ENCODE measurements at places on chromosomes 13 and 19.

GRCh38 chr19:5479958-5480357, 24.7 kb downstream of the ZNRF4 start:
- DNase-seq = no peak

DNA sequence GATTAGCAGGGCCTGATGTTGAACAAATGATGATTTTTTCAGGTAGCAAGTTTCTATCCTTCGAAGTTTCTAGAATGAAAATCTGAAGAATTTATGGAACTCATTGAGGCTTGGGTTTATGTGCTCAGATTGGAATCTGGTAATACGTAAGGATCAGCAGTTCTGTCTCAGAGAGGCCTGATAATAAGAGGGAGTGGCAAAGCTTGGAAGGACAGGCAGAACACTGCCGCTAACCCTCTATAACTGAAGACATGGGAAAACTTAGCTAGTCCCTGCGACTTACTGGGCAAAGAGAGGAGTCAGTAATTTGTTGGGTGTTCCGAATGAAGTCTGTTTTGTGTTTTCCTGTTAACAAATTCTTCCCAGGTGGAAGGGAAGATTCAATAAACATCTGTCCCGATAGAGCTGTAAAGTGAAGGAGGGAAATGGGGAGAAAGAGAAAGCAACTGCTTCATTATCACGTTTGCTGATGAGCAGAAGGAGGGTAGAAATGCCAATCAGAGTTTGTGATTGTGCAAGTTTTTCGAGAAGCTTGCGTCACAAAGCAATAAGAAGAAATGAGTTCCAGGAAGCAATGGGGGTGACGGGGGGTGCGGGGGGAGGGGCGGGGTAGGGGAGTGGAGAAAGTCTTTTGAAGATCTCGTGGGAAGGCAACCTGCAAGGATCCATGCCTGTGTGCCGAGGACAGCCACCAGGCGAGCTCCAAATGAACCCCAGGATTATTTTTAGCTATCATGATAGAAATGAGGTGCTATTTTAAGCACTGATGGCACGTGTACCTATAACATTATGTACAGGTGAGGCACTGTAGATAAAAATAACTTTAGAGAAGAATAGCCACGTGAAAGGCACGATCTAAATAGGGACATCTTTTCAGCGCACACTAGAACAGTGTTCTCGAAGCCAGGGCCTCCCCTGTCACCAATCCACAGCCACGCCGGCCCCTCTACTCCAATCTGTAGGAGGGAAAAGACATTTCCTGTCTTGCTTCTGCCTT, 224.1 kb downstream of the FGF9 start:
- DNase-seq = no peak

GRCh38 chr19:48779636-48780035, 24.3 kb downstream of the FGF21 start:
- no peak for DNase-seq

DNA sequence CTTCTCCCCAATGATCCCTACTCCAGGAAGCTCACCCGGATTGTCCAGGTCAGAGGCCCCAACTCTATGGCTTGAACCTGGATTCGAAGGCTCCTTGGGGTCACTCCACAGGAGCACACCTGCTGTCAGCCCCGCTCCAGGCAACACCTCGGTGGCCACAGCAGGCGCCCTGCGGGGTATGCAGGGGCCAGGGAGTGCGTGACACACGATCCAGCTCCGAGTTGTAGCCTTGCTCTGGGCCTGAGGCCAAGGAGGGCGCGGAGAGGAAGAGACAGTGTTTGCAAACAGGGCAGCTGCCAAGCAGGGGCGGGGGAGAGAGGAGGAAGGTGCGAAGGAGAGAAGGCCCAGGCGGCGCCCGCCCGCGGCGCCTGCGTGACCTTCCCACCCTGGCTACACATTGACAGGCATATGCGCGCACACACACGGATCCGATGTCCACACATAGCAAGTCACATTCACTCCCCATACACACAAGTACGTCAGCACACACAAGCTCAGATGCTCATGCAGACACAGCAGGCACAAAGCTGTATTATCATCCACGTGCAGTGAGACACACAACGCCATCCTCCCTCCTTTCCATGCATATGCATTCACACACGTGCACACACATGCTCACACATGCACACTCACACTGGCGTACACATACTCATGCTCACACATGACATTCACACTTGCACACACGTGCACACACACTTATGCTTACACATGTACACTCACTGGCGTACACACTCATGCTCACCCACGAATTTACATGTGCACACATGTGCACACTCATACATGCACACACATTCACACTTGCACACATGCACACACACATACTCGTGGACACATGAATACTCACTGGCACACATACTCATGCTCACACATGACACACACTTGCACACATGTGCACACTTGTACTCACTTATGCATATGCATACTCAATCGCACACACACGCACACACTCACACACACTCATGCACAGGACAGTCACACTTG, 10.4 kb downstream of the SBK2 start:
- no peak for DNase-seq

GRCh38 chr13:46571909-46572595, 19.1 kb downstream of the LRCH1 start:
- DNase-seq = no peak

- no peak for DNase-seq
These were observed 2.7 kb upstream of the HPN start for GRCh38 chr19:35038623-35039512.

DNA sequence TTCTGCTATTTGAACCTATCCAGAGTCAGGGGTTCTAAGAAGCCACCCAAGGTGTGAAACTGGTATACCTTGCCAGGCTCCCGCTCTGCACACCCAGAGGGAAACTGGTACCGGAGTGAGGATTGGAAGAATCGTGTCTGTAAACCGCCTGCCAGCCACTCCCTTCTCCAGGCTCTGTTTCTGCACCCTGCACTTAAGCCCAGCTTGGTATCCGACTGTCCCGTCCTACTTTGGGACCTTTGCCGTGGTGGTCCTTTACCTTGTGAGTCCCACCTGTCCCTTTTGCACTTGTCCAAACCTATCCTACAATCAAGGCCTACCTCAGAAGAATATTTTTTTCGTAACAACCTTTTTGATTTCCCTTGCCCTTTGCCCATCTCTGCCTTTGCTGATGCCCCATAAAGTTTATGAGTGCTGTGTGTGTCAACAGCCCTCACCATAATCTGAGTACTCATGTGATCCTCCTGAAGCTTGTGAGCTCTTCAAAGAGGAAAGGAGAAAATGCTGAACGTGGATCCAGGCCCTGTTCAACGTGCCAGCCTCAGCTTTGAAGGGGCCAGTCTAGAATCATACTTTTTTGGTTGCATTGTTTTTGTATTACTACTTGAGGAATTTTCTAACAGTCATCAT, 44.7 kb downstream of the GARRE1 start:
- DNase-seq = no peak

DNA sequence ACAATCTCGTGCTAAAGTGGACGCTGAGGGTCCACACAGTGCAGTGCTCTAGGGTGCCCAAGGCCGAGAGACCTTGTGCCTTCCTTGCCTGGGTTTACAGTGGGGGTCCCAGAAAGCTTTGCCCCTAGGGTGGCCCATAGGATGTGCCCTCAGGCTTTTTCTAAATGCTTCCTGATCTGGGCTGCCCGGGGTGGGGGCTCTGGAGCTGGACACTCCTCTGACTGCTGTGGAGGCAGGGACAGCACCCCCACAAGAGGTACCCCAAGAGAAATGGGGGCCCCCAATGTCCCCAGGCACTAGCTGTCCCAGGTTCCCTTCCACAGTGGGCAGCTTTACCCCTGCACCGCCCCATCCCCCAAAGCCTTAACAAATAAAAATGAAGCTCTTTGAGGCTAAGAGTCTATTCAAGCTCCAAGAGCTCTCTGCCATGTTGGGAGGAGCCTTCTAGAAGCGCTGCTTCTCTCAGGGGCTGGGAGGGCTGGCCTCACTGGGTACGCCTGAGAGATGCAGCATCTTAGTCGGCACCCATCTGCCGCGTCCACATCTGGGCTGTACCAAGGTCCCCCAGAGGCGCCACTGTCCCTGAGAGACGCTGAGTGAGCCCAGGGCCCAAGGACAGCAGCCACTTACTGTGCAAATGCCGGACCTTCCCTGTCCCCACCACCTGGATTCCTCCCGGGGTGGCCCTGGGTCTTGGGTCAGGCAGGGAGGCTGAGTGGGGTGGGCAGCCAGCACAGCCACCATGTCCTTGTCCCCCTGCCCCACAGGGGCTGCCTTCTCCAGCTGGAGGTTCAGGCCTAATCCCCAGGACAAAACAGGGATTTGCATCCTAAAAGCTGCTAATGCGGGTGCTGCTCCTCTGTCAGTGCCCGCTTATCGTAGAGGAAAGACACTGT, 27.4 kb downstream of the CEBPA start:
- DNase-seq = no peak

DNA sequence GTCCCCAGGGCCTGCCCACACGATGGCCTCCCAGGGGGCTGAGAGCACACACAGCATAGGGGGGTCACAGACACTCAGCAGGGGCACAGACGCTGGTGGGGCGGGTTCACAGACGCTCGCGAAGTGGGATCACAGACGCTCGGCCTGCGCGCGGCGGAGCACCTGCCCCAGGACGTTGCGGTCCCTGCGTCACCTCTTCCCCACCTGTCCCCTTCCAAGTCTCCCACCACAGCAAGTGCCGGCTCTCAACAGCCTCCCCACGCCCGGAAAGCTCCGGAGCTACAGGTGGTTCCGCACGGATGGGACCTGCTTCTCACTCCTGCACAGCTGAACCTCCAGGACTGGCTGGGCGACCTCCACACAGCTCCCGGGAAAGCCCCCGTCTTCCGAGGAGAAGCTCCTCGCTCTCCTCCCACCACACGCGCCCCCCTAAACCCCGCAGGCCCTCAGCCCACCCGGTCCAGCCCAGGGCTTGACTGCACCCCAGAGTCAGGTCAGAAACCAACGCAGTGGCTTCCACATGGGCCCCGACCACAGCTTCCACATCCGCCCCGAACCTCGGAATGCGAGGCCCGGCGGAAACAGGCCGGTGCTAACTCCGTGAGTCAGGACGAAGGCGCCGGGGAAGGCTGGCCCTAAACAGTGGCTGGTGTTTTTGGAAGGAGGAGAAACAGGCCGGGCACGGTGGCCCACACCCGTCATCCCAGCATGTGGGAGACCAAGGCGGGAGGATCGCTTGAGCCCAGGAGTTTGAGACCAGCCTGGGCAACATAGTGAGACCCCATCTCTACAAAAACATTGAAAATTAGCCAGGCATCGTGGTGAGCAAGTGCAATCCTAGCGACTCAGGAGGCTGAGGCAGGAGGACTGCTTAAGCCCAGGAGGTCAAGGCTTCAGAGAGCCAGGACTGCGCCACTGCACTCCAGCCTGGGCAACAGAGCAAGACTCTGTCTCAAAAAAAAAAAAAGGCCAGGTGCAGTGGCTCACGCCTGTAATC, 16.5 kb downstream of the BTBD2 start:
- no peak for DNase-seq

DNA sequence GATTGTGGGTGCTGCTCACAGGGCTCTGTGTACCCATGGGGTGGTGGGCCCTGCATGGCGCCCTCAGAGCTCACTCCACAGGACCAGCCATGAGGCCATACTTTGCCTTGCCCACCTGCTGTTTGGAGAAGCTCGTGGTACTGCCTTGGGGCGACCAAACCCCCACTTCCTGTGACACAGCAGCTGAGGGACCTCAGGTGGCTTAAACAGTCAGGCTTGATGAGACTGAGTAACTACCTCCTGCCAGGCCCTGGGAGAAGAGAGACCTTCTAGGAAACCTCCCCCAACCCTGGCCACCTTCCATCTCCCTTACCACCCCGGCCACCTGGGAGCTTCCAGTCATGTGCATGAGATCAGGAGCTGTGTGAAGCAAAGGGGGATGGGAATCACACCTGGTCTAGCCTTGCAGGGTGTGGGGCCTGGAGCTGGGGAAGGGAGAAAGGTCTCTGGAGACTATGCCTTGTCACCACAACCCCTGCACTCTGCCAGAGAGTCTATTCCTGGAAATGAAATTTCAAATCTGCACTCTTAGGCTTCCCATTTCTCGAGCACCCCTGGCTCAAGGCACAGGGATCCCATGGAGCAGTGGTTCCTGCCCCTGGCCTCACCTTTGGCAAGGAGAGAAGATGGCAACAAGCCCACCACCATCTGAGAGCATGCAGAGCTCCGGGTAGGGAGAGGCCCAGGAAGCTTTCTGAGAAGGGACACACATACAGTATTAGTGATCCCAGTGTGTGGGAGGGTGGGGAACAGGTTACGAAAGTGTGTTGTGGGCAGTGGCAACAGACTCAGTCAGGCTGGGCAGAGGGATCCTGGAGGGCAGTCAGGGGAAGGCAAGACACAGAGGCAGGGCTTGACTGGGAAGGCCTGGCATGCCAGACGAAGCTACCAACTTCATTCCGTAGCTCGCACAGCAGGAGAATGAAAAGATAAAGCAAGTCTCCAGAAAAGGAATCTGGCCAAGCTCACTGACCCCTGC, 125.0 kb downstream of the URI1 start:
- no peak for DNase-seq

- no peak for DNase-seq
These were observed 13.9 kb downstream of the TINCR start for GRCh38 chr19:5553892-5554291.

GRCh38 chr13:109758937-109759480, 27.4 kb downstream of the IRS2 start:
- DNase-seq = no peak

GRCh38 chr13:77390391-77390790, 63.5 kb upstream of the MYCBP2 start:
- DNase-seq = no peak

GRCh38 chr13:105969761-105970160, 565.7 kb downstream of the EFNB2 start:
- DNase-seq = no peak

DNA sequence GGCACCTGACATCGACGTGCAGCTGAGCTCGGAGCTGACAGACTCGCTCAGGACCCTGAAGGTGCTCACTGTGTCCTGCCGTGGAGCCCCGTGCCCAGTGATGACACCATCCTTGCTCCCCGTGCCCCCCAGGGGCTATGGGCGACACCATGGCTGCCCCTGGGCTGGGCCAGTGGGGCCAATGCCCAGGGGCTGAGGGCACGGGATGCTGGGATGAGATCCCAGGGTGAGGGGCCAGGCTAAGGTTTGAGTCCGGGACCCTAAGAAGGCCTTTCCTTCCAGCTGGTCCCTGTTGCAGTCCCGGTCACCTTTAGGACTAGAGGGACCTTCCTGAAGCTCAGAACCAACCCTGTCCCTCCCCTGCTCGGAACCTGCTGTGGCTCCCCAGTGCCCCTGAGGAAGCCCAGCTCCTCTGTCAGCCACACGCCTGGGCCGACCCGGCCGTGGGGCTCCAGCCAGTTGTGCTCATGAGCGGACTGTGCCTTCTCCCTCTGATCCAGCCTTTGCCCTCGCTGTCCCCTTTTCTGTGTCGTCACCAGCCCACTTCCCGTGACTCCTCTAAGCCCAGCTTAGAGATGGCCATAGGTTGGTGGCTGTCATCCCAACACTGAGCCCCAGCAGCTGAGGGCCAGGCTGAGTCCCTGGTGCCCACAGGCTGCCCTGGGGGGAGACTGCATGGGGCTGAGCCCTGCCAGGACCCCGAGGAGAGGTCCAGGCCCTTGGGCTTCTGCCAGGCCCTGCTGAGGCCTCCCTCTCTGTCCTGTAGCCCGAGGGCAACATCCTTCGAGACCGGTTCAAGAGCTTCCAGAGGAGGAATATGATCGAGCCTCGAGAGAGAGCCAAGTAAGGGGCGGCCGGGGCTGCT, 10.6 kb downstream of the NOP53 start:
- no peak for DNase-seq

GRCh38 chr19:53910170-53910518, 1.1 kb downstream of the CACNG7 start:
- no peak for DNase-seq

Data from CD4-positive, alpha-beta T cell treated with Interleukin-15 for 4 hours (primary cell).